ENCODE measurements at places on chromosomes 11 and 22.

- DNase-seq: no peak
Observed at GRCh38 chr11:67290801-67291200, 1.7 kb downstream of the ANKRD13D start.

- no peak for DNase-seq
Observed at GRCh38 chr11:73746701-73747100, 14.2 kb downstream of the RAB6A start.

DNA sequence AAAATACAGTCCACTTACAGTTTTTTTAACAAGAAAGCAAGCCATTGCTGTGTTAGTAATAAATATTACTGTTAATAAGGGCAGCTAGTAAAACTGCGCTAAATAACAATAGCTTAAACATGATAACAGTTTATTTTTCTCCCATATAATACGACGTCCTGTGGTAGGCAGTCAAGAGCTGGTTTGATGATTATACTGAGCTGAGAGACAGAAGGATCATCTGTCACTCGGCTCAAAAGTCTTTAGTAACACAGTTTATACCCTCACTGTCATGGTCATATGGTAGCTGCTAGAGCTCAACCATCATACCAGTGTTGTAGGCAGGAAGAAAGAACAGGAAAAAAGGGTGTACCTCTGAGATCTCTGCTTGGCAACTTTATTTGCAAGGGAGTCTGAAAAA, 29.1 kb upstream of the ANGPTL5 start:
- no peak for DNase-seq

DNA sequence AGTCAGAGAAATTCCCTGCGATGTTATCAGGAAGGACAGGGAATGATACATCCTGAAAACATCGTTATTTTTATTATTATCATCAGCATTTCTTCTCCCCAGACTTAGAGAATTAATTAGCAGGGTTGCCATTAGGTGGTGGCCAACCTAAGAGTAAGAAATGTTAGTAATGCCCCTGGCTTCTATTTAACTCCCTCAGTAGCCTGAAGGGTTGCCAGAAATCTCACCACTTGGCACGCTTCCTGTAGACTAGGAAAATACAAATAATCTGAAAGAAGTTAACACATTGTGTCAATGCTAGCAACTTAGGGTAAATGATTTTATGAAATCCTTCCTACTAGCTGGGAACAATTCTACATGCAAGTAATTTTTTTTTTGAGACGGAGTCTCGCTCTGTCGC, 45.5 kb downstream of the ENDOD1 start:
- DNase-seq: no peak

GRCh38 chr11:2975594-2975993, 16.5 kb downstream of the NAP1L4 start:
- DNase-seq: peak; percentile 33

GRCh38 chr11:129721685-129722084, 94.0 kb upstream of the TMEM45B start:
- DNase-seq: no peak

DNA sequence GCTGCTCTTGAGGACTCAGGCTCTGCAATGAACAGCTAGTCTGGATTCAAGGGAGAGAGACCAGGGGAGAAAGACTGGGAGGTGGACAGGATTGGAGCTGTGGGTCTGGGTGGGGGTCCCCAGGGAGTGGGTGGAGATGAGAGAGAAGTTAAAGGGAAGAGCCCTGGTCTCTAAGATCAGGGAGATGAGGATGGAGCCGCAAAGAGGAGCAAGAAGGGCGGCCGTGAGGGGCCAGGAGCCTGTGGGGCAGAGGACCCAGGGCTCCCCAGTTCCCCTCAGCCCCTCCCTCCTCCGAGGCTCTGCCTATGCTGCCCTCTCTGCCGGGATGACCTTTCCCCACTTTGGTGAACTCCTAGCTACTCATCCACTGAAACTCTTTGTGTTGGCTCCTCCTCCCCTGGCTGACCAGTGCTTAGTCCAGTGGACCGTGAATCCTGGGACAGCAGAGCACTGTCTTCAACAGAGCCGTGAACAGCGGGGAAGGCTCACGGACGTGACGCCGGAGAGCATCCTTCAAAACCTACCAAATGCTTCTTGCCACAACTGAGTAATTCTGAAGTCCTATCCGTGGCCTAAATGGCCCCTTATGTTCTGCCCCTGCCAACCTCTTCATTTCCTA, 16.4 kb upstream of the RFPL3 start:
- no peak for DNase-seq

- no peak for DNase-seq
Observed at GRCh38 chr22:50699001-50699755, 26.6 kb downstream of the SHANK3 start.

DNA sequence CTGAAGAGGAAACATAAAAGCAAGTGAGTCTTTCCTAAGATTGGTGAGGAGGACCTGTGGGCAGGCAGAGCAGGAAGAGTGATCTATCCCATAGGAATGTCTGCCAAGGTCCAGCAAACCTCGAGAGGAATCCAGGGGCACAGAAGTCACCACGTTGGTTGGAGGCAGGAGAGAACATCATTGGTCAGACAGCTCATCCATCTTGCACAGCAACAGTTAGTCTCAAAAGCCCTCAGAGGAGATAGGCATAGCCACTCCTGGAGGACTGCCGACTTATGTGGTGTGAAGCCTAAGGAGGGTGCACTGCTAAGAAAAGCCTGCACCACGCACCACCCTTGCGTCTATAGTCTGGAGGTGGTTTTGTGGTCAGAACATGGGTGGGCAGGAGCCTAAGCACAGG, 109.1 kb downstream of the RASSF10 start:
- no peak for DNase-seq

GRCh38 chr11:77074626-77075221, 8.0 kb downstream of the CAPN5 start:
- DNase-seq: no peak

DNA sequence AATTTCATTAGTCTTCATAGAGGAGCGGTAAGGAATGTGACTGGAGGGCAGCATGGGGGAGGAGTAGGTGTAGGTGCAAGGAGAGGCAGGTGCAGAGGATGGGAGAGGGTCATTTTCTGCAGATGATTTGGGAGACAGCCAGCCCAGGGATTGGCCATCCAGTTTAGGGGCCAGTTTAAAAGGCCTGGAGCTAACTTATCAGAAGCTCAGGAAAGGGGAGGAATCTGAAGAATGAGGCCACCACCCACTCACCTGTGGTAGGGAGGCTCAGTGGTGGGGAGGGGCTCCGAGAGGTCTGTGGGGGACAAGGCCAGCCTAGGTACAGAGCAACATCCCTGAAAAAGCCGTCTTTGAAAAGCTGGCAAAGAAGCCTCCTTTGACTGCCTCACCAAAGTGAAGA, 110.8 kb upstream of the TMEM45B start:
- DNase-seq: no peak

GRCh38 chr11:35404388-35404775, 15.0 kb downstream of the SLC1A2 start:
- no peak for DNase-seq

- no peak for DNase-seq
Observed at GRCh38 chr11:83823461-83824025, 537.4 kb upstream of the CCDC90B start.

Measured in effector memory CD8-positive, alpha-beta T cell (primary cell).